ENCODE measurements at places on chromosomes 7 and 10.

DNA sequence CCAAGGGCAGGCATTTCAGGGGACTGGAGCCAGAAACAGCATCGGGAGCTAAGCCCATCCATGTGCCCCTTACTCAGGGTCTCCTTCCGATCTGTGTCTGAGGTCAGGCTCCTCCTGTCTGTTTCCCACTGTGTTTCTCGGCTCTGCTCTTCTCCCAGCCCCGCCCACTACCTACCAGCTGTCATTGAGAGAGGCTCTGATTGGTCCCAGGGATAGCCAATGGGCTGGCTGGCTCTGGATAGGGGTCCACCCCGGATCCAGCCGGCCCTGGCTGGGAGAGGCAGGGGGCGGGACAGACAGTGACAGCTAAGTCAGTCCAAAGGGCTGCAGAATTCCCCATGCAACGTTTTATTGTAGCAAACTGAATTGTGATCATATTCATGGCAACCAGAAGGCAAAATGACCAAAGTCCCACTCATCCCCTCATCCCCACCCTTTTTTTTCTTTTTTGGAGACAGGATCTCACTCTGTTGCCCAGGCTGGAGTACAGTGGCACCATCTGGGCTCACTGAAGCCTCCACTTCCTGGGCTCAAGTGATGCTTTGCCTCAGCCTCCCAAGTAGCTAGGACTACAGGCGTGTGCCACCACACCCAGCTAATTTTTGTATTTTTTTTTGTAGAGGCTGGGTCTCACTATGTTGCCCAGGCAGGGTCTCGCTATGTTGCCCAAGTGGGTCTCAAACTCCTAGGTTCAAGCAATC lies 76.3 kb downstream of the CLIP2 start:
- peak; percentile 100 for DNase-seq

GRCh38 chr10:350981-351501 lies 215.8 kb downstream of the ZMYND11 start:
- DNase-seq, result peak; percentile 25

- no peak for DNase-seq
Observed at GRCh38 chr7:8597565-8597964, 164.2 kb downstream of the NXPH1 start.

- peak; percentile 30 for DNase-seq
Observed at GRCh38 chr7:135939261-135939812, 37.8 kb downstream of the MTPN start.

- DNase-seq, result no peak
Observed at GRCh38 chr10:30353851-30354250, 4.8 kb upstream of the MTPAP start.
